Activated T-helper 2 cell treated with anti-CD3 and anti-CD28 coated beads, Interferon-gamma antibody, Interleukin-2, Interleukin-4, amounts not matched to agents 10 μg/mL and 5 μg/mL and 100 μg/mL, durations not matched to agents 14 hours and 24 hours and 36 hours (primary cell): ENCODE measurements at places on chromosomes 5 and 9.

DNA sequence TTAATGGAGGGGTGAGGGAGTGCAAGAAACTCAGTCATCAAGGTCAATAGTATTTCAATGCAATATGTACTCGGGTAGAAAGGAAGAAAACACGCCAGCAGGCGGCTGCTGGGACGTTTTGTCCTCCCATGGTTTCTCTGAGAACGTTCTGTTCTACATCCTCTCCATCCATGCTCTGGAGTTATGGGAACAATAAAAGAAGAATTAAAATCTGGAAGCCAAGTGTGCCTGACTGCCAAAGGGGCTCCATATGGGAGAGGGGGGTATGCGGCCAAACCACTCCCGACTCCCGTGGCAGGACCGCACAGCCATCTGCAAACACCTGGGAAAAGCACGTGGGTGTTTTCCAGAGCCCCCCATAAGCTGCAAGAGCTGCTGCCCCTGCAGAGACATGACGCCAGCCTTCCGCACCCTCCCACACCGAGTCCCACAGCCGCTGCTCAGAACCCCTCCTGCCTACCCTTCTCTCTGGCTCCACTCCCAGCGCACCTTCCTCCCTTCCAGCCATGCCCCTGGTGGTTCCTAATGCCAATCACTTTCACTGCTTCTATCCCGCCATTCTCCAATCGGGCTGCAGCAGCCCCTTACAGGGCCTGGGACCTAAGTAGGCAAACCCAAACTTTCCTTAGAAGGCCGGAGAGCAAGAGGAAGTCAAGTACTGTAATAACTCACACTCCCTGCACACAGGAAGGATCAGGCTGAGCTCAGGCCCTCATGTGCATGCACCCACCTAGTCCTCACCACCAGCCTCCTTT lies 241.6 kb downstream of the SYK start:
- no peak for DNase-seq

DNA sequence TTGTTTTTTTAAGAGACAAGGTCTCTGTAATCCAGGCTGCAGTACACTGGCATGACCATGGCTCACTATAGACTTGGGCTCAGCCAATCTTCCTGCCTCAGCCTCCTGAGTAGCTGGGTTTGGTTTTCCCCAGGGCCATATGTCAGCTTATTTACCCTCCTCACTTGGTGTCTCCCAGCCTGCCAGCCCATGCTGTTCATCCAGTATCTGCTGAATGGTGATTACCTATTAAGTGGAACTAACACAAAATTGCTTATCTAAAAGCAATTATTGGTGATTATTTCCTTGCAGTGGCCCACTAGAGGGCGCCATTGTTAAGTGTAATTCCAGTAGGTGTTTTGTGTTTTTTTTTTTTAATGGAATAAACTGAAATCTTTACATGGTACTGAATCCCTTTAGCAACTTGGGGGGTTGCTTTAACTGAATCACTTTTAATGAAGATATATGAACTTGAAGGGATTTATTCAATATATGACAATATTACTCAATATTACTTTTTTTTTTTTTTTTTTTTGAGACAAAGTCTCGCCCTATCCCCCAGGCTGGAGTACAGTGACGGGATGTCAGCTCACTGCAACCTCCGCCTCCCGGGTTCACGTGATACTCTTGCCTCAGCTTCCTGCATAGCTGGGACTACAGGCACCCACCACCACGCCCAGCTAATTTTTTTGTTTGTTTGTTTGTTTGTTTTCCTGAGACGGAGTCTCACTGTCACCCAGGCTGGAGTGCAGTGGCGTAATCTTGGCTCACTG lies 13.8 kb downstream of the EXOSC2 start:
- peak; percentile 34 for DNase-seq

DNA sequence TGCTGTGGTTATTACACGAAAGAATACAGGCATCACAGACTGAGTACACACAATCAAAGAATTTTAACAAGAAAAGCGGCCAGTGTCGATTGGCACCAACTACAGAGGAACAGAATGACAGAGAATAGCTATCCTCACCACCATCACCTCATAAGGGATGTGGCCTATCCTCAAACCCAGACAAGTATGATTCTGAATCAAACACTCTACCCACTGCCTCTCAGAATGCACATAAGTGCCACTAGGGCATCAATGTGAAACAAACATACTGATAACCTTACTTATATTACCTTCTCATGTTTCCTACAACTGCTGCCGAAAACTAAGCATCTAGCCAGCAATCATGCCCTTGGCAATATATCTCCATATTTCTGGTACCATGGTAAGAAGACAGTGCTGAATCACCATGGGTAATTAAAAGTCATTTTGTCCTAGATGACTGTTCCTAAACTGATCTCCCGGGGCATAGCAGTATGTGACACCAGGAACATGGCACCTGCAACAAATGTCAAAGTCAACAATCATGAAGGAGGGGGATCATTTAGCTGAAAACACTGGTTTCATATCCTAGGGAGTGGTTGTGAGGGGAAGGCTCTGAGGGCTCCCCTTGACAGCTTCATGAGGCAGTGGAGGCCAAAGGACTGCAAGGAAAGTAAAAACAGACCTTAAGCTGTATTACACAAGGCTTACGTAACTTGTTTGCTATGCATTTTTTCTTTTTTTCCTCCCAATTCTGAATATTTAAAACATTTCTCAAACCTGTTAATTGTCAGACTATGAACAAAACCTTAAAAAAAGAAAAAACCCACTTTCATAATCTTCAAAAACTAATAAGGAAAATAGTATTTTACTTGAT lies 88.3 kb downstream of the LHFPL2 start:
- no peak for DNase-seq

GRCh38 chr5:105619725-105620124 lies 2051.0 kb downstream of the EFNA5 start:
- no peak for DNase-seq

DNA sequence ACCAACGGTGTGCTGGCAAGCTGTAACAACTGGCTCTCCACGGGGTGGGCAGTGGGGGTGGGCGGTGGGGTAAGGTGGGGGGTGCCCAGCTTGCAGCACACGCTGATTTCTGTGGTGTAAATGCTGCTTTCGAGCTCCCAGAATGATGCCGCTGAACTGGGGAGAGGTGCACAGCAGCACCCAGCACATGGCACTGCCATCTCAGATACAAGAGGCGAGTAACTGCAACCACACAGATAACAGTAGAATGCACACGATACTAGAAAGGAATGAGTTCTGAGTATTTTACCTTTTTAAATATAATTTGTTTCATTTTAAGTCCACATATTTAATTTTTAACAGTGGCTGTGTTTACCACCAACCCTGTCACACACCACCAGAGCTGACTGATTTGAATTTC lies 87.9 kb downstream of the SEMA4D start:
- DNase-seq: no peak
